ENCODE measurements at places on chromosomes 2 and 18. TPM values are rescaled to one million over a fixed set of nuclear protein-coding genes. Genes with fewer than 3 reads are reported as not detected.

MARCO gene
- total RNA-seq, result 30.6 TPM

SLC11A1 gene
- total RNA-seq, result 53.9 TPM

GCG gene
- total RNA-seq, result not detected

OSBPL1A gene
- total RNA-seq, result 69.2 TPM

- no peak for DNase-seq
Measured at GRCh38 chr2:160045703-160046210, 16.7 kb downstream of the PLA2R1 start.

GRCh38 chr2:25021791-25022362 lies 20.0 kb upstream of the EFR3B start:
- DNase-seq, result peak; percentile 28

GRCh38 chr2:177784745-177785067 lies 287.9 kb downstream of the PDE11A start:
- DNase-seq, result no peak

- no peak for DNase-seq
Measured at GRCh38 chr2:175152242-175152641, 15.8 kb downstream of the ATF2 start.

DNA sequence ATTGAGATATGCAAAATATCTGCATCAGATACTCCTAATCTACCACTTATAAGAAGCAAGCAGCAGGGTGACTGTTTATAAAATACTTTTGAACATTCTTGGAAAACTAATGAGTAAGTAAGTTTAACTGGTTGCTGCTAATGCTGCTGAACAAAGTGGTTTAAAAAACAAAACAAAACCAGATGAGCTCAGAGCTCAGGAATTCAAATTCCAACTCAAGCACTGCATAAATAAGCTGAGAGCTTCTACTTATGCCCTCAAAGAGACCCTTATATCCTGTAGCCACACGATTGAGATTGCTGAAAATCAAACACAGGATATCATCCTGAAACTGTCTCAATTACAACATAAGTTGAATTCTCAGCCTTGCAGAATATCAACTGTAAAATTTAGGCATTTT lies 62.3 kb upstream of the NYAP2 start:
- no peak for DNase-seq

Data from adrenal gland (tissue), 19 donors.